NCI-H1694 treated with DMSO at 0.1 percent for 48 hours (cell line): ENCODE measurements at places on chromosomes 12 and 14.

DNA sequence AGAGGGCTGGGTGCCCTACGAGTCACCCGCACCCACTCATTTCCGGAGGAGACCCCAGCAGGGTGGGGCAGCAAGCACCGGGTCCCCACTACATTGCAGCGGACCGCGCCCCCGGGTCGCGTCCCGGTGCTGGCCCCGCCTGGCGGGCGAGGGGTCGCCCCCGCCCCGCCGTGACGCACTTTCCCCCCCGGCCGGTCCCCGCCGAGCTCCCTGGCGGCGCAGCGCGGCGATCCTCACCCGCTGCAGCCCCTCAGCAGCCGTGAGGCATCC, 106.1 kb downstream of the PRICKLE1 start:
- DNase-seq, result no peak

- DNase-seq, result no peak
These were observed 148.0 kb downstream of the SLC38A4 start for GRCh38 chr12:46677749-46678148.

DNA sequence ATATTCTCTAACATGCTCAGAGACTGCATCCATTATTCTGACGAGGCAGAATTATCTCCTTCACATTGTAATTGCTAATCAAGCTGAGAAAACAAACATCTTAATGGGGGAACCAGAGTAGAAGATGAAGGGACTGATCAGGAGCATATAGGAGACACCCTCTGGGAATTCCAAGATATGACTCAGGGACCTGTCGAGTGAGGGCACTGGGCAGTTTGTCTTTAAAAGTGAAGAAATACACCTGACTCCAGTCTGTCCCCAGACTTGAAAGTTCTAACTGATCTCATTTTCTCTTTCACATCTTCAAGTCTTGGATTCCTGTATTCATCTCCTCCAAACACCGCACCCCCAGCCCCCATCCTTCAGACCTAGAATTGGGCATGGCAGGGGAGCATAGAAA, 226.9 kb upstream of the PLXNC1 start:
- no peak for DNase-seq

DNA sequence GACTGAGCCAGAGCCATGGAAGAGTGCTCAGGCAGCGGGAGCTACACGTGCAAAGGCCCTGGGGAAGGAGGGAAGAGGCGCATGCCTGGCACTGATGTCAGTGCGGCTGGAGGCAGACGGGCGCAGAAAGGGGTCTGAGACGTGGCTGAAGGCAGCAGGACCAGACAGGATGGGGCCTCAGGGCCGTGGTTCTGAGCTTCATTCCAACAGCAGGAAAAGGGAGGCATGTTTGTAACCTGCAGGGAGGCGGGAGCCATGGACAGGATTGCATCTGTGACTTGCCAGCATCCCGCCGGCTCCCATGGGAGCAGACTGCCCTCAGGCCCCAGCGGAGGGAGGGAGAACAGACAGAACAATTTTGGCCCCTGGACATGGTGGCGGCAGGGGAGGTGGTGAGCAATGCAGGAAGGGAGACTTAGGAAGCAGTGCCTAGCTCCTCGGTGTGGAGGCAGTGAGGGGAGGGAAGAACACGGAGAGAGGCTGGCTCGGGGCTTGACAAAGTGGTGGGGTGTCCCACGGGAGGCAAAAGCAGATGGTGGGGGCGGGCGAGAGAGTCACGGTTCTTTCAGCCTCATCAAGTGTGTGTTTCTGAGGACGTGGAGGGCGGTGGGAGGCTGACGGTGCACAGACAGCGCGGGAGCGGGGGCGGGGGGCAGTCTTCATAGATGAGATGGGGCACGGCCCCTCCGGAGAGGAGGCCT, 33.3 kb upstream of the INF2 start:
- peak; percentile 49 for DNase-seq

GRCh38 chr14:59529189-59529588, 44.9 kb downstream of the JKAMP start:
- DNase-seq, result peak; percentile 59

DNA sequence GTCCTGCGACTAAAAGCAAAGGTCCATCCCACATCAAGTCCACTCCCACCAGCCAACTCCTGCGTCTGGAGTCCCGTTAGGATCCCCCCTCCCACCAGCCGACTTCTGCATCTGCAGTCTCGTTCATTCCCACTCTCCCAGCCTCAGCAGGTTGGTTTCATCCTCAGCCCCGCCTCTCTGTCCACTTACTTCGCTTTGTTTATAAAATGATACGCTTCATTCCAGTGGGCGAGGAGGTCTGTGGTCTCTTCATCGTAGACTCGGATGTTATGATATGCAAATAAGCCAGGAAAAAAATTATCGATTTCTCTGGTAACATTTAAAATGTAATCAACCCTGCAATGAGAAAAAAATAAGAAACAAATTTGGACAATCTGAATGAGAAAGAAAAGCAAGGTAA, 56.8 kb downstream of the SSH1 start:
- DNase-seq, result no peak

- no peak for DNase-seq
These were observed 2.8 kb downstream of the FAM234B start for GRCh38 chr12:13046964-13047363.

DNA sequence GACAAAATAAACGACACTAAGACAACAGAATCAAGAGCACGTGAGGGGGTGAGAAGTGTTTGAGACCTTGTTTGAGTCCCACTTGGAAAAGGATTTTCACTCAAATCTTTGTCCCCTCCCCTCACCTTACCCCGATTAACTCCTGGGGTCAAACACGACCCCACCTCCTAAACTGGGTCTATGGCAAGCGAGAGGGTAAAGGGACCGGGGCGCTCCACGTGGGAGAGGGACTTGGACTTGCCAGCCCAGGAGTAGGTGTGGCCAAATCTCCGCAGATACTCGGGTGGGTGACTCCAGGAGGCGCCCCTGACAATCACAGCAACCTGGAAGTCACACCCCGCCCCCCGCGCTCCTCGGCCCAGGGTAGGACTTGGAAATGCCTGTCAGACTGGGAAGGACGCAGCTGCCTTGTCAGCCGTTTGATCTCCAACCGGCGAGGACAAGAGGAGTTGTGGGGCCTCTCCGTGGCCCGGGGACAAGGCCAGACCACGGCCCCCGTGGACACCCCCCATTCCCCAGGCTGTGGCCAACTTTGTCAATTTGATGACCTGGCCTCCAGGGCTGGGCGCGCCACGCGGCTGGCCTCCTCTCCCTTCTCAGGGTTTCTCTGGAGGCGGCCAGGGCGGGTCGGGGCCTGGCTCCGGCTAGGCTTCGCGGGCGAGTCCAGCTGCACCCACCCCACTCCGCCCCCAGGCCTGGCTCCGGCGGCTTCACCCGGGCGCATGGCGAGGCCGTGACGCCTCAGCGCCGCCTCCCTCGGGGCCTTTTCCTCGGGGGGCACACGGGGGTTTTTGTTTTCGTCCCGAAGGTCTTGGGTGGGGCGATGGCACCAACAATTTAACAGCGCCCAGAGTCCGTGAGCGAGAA, 1.1 kb upstream of the BCL11B start:
- peak; percentile 89 for DNase-seq

DNA sequence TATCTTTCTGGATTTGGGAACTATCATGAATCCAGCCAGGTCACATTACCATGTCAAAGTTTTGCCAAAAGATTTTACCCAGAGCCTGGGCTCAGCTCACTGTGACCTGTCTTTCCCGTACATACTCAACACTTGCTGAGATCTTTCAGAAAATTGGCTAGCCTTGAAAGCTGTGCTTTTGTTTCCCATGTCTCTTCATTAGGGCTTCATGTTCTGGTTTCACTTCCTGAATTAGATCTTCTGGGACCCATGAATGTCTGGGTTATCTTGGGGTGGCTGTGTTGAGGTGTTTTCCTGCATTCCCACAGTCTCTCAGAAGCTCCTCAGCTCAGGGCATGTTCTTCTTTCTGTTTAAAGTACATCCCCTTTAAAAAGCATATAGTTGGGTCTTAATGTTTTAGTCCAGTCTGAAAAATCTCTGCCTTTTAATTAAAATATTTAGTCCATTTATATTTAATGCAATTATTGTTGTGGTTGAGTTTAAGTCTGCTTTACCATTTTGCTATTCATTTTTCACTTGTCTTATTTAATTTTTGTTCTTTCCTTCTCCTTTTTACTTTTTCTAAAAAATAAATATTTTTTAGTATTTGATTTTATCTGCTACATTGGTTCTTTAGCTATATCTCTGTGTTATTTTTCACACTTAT, 242.7 kb downstream of the VRK1 start:
- no peak for DNase-seq

GRCh38 chr14:25111061-25111601, 61.2 kb upstream of the STXBP6 start:
- DNase-seq, result no peak

DNA sequence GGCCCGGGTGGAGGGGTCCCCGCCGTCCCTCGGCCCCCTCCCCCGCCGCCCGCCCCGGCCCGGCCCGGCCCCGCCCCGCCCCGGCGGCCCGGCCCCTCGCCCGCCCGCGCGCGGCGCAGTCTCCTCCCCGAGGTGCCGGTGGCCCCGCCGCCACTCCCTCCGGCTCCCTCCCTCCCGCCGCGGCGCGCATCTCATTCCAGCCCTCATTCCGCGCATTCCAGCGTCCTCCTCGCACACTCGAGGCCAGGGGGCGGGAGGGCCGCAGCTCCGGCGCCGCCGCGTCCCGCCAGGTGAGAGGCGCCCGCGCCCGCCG, at the start of gene TEAD4:
TSS of gene TEAD4 (plus strand) at position 206 of the 313 bp plus-strand sequence.
- peak; percentile 56 for DNase-seq

DNA sequence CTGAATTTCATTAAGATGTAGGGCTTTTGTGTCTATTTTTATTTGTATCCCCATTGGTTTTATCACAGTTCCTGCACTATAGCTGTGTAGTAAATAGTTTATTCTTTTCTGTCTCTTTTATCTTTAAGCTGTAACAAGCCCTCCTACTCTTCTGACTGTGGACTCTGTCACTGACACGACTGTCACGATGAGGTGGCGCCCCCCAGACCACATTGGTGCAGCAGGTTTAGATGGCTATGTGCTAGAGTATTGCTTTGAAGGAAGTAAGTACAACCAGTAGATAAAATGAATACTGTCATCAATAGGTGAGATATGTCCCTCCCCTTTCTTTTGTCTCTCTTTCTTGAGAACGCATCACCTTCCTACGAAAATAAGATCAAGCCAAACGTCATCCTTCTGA, 34.1 kb upstream of the CHPT1 start:
- no peak for DNase-seq

DNA sequence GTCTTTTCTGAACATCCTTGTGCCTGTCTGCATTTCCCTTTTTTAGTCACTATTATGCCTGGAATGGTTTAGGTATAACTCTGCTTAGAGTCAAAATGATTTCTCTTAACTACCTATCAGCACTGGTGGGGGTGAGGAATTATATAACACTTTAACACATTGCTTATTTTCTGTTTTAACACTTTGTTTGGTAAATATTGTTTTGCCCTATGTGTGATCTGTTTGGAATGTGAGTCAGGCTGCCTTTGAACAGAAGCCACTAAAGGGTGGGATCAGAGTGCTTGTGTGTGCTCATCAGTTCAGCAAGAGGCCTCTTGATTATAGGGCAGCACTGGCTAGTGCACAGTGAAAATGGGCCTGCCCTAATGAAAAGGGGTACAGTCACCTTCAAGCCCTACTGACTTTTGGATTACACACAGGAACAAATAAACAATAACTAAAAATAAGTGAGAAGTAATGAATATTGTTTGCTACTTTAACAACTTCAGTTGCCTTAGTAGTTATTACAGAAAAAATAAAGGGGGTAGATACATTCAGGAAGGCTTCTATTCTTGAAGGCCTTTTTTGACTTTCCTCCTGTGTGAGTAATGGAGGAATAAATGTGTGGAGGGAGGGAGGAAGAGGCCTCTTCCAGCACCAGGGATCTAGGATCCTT, 23.2 kb downstream of the NGDN start:
- no peak for DNase-seq

DNA sequence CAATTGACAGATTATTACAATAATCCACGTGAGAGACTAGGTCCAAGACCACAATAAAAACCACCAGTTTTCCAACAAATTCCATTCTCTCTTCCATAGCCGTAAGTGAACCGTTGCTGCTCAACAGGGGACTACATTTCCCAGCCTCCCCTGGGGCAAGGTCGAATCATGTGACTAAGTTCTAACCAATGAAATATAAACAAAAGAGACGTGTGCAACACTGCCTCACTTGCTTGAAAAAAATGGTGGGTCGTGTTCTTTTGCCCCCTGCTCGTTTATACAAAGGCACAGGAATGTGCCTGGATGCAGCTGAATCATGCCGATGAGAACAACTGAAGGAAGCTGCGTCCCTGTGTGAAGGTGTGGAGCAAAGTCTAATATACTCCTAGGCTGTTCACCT, 51.1 kb downstream of the HSPB8 start:
- DNase-seq, result no peak

- DNase-seq, result no peak
These were observed at the start of gene RTL1 for GRCh38 chr14:100903672-100904185. Gene RTL1, minus strand, starts transcription at chr14:100903722. Its CDS starts 18,934 bp downstream, at chr14:100884788.

GRCh38 chr12:27198036-27198435, 46.0 kb upstream of the STK38L start:
- no peak for DNase-seq

DNA sequence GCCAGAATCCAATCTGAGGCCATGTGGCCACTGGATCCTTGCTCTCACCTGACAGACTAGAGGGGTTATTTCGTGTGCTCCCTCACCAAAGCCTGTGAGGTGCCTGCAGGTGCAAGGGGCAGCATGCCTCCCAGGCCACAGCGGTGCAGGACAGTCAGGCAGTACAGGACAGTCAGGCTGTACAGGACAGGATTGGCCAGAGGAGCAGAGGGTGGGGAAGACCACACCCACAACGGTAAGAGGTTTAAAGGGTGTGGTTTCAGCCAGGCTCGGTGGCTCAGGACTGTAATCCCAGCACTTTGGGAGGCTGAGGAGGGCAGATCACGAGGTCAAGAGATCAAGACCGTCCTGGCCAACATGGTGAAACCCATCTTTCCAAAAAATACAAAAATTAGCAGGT, 3.1 kb upstream of the BRF1 start:
- no peak for DNase-seq

DNA sequence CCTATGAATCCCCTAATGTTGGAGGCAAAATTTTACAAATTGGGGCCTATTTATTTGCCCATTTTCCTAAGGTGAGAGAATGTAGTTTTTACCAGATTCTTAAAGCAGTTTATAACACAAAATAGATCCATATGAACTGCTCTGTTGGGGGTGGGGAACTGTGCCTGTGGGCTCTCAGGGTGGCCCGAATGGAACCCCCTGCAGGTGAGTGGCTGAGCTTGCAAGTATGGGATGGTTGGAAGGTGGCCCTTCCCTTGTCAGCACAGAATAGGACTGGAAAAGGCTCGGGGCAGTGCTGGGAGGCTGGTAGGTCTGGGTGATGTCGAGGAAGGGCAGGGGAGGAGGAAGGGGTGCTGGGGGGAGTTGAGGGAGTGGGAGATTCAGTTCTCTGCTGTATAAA, 4.9 kb downstream of the VSX2 start:
- DNase-seq, result no peak

DNA sequence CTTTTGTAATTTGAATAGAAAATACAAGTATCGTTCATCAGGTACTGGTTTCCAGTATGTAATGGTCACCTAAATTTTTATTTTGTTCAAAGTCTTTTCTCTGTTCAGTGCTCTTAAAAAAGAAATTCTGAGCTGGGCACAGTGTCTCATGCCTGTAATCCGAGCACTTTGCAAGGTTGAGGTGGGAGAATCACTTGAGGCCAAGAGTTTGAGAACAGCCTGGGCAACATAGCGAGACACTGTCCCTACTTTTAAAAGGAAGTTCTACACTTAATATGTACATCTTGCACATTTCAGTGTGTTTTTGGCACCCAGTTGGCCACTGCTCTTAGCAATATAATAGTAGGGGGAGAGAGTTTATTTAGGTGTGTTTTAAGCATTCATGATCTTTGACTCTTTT, 27.9 kb downstream of the PCNX1 start:
- DNase-seq, result no peak

- peak; percentile 77 for DNase-seq
These were observed 132.0 kb upstream of the ARHGAP5 start for GRCh38 chr14:31945074-31945613.
